ENCODE measurements at places on chromosomes 13 and 19. TPM values are rescaled to one million over a fixed set of nuclear protein-coding genes. Genes with fewer than 3 reads are reported as not detected.

- no peaks in the 10 kb centered on the region for H3K36me3 ChIP-seq
- H3K4me3 ChIP-seq, result no peak overlapping the region
- peak; percentile 51 for DNase-seq
- H3K27me3 ChIP-seq, result no peaks in the 10 kb centered on the region
- H3K27ac ChIP-seq, result no peak overlapping the region
Observed at GRCh38 chr19:6125571-6125989, 9.9 kb upstream of the ACSBG2 start.

DNA sequence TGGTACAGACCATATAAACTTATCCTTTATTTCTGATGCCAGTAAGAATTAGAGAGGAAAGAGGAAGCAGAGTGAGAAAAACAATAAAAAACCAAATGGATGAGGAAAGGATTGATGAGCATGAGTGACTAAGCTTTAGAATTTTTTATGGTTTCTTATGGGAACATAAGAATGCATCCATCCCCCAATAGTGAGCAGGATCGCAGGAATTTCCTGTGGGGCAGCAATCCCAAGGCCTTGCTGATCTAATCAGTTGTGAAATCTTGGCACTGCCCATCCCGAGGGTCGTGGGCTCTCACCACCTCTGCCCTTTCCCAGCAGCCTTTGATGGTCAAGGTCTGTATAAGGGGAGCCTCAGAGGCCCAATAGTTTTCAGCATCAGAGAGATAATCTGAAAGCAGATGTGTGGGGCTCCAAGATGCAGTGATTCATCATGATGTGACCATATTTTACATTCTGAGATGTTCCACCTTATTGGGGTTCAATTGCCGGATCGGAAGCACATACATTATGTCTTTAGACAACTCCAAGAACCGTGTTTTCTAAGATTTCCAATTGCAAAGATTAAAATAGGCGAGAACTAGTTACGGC, 222.1 kb downstream of the DNAJC15 start:
- no peak overlapping the region for H3K4me3 ChIP-seq
- no peak for DNase-seq

DNA sequence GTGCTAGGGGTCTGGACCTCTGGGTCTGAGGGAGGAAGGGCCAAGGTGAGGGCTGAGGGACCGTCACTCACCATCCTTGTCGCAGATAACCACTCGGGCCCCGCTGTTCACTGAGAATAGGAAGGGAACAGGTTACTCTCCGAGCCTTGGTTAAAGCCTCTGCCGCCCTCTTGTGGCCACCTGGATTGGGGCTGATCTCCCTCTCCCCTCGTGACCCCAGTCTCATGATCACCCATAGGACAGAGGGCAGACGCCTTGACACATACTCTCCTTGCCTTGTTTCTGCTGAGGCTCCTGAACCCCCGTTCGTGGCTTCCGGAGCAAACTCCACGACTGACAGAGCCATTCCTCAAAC, 580 bp downstream of the HSD17B14 start:
- H3K27ac ChIP-seq, result peak overlapping the region; percentile 87
- no peaks in the 10 kb centered on the region for H3K36me3 ChIP-seq
- peak overlapping the region; percentile 37 for H3K4me3 ChIP-seq
- no peaks in the 10 kb centered on the region for H3K27me3 ChIP-seq
- H3K4me1 ChIP-seq, result no peaks in the 10 kb centered on the region
- DNase-seq, result peak; percentile 94

PRRG2 gene
- polyA plus RNA-seq, result 0.29 TPM

Measured in cardiac muscle cell (in vitro differentiated cells and primary cell).